Activated CD4-positive, alpha-beta memory T cell treated with anti-CD3 and anti-CD28 coated beads, Interleukin-2, amount 10 ng/mL, durations not matched to agents 7 days and 5 days (primary cell): ENCODE measurements at places on chromosomes 16 and 17. TPM values are rescaled to one million over a fixed set of nuclear protein-coding genes. Genes with fewer than 3 reads are reported as not detected.

Gene RHBDL1
- total RNA-seq = 1.5 TPM

DNA sequence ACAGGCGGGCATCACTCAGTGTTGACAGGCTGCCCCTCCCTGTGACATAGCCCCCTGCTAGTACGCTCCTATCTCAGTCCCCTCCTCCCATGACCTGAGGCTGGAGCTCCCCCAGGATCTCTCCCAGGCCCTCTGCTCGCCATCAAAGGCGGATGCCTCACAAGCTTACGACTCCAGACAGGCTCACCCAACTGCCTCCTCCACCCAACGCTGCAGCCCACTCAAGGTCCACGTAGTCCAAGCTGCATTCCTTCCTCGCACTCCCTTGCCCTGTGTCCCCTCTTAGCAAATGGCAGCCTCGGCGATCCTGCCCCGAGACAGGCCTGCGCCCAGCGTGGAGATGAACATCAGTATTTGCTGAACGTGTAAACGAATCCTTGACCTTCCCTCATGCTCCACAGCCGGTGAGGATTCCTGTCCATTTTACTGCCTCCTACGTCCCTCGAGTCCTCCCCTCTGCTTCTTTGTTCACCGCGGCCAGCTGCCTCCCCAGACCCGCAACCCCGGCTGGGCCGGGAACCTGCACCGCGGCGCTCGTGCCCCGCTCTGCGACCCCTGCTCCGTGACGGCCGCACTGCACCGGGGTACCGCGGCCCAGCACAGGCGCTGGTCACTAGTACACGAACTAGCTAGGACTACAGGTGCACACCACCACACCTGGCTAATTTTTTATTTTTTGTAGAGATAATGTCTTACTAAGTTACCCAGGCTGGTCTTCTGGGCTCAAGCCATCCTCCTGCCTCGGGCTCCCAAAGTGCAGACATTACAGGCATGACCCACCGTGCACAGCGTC lies 838 bp upstream of the TMEM97 start:
- no peak for DNase-seq

DNA sequence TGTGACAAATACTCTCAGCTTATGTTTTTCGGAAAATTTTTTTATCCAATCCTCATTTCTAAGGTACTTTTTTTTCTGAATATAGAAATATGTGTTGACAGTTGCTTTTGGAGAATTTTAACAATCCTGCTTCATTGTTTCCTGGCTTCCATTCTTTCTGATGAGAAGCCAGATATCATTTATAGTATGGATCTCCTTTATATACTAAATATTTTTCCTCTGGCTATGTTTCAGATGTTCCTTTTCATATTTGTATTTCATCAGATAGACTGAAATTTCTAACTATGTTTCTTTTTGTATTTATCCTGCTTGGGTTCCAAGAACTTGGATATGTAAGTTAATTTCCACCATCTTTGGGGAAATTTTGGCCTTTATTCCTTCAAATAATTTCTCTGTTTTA lies 138.9 kb upstream of the CDH11 start:
- DNase-seq = no peak

Gene CBX8
- total RNA-seq = 6.7 TPM

Gene LGALS9B
- total RNA-seq = not detected

Gene NPW
- 0.65 TPM for total RNA-seq

GRCh38 chr16:79278506-79278905 lies 322.0 kb downstream of the MAF start:
- DNase-seq = peak; percentile 85

DNA sequence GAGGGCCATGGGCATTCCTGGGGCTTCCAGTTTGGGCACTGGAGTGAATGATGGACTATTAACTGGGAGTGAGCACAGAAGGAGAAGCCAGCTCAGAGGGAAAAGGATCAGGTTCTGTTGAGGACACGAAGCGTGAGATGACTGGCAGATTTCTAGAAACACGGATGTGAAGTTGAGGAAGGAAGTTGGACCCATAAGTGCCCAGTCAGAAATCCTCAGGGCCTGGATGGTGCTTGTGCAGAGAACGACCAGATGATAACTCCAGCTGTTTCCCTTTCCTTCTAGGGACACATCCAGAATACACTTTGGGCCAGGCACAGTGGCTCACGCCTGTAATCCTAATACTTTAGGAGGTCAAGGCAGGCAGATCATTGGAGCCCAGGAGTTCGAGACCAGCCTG lies 23.3 kb upstream of the ANKRD40CL start:
- no peak for DNase-seq

- no peak for DNase-seq
Measured at GRCh38 chr16:86556576-86556975, 1.5 kb upstream of the MTHFSD start.
